Effector memory CD4-positive, alpha-beta T cell (primary cell): ENCODE measurements at places on chromosomes 7 and 10.

DNA sequence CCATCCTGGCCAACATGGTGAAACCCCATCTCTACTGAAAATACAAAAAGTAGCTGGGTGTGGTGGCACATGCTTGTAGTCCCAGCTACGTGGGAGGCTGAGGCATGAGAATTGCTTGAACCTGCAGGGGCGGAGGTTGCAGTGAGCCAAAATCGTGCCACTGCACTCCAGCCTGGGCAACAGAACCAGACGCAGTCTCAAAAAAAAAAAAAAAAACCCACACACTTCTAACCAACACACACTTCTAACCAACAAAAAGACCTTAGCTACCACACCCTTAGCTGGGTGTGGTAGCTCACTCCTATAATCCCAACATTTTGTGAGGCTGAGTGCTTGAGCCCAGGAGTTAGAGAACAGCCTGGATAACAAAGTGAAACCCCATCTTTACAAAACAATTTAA, 33.9 kb upstream of the SPOCK2 start:
- DNase-seq: no peak

GRCh38 chr7:85424298-85424697, 237.4 kb upstream of the SEMA3D start:
- no peak for DNase-seq

DNA sequence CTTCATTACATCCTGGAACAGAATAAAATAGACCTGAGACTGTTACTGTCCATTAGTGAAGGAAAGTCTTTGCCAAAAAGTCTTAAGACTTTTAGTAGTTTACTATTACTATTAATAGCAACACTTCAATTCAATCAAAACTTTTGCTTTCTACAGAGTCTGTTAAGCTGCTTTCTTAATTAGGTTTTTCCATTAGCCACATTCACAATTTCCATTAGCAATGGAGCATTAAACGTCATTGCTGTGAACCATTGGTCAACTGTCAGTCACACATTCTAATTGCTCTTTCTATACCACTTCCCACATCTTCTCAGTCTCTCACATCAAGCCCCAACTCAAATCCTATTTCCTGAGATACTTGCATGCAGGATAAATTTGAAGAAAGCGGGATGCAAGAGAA, 736.6 kb upstream of the SORCS1 start:
- DNase-seq: no peak

DNA sequence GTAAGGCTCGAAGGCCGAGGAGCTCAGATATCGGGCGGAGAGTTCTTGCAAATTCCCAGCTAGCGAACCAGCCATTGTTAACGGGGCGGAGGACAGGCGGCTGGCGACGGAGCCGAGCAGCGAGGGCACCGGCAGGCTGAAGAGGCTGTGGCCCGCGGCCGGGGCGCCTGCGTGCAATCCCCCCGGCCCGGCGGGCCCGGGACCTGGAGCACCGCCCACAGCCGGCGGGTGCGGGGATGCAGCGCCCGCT, 4.1 kb downstream of the VAX1 start:
- DNase-seq: no peak

GRCh38 chr7:135388616-135389015, 121.3 kb downstream of the CNOT4 start:
- DNase-seq: no peak

- no peak for DNase-seq
These were observed 245.6 kb upstream of the FZD8 start for GRCh38 chr10:35887685-35888084.

- DNase-seq: no peak
These were observed 40.3 kb downstream of the DAGLB start for GRCh38 chr7:6407434-6407833.

DNA sequence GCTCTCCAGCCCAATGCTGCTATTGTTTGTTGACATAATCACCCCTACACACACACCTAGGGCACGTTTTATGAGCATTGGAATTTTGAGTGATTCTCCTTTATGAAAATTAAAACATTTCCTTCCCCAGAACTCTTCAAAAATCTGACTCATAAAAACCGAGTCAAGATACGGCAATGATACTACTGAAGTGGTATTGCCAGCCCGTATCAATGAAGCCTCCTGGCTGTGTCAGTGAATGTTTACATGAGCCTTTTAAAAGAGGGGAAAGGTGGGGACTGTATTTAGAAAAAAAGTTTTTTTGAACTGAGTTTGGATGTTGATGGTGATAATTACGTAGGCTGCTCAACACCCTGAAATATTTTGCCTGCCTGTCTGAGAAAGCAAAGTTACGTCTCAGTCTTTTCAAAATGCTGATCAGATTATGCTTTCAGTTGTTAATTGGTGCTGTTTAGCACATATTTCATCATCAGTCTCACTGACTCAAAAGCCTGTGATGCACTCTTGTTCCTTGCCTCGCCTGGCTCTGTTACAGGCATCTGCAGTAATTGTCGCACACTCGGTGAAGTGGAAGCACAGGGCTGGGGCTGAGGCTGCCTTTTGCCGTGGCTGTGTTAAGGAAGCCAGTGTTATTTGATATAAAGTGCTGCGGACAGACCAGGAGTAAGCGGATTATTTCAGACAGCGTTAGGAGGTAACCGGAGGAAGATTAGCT, 157.4 kb upstream of the TCF7L2 start:
- DNase-seq: no peak

- no peak for DNase-seq
These were observed 94.0 kb downstream of the TWIST1 start for GRCh38 chr7:19023477-19023876.

GRCh38 chr10:113920114-113920513, 65.7 kb downstream of the NHLRC2 start:
- DNase-seq: no peak

DNA sequence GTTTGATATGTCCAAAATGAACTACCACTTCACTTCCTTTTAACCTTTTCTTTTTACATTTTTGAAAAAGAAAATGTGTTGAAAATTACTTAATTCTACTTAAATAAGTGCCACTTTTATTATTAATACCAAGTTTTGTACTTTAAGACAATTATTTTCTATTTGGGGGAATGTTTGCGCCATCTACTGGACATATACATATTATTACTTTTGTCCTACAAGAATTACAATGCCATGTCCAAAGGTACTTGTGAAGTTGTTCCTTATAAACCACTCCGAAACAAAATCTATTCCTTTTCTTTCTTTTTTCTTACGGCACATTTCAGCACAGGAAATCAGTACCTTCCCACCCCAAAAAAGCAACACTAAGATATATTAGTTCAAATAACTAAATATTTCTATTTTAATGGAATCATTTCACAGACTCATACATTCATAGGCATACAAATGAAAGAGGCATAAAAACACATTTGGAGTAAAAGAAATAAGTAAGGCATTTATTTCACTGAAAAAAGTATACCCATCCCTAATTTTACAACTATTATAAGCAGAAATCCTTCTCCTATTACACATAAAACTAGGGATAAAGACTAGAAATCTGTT, 169.9 kb downstream of the RNF133 start:
- DNase-seq: no peak

- no peak for DNase-seq
These were observed 46.6 kb downstream of the CLEC2L start for GRCh38 chr7:139570119-139570518.

GRCh38 chr10:124069341-124070264, 23.8 kb downstream of the CHST15 start:
- no peak for DNase-seq

- DNase-seq: no peak
These were observed 5.6 kb upstream of the TBX20 start for GRCh38 chr7:35259523-35259908.

DNA sequence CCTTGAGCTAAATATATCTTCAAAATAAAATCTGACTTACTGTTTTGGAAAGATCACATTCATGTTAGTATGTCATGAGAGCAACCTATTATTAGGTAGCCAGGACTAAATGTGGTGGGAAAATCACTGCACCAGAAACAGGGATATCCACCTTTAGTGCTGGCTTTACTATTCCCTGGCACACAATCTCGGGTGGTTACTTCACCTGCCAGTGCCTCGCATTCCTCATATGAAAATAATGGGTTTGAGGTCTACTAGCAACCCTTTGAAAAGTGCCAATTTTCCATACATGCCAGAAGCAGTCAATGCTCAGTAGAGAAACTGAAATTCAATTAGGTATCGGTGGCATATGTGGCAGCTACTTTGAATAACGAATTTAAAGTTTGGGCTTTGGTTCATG, 36.8 kb downstream of the PTN start:
- DNase-seq: no peak

DNA sequence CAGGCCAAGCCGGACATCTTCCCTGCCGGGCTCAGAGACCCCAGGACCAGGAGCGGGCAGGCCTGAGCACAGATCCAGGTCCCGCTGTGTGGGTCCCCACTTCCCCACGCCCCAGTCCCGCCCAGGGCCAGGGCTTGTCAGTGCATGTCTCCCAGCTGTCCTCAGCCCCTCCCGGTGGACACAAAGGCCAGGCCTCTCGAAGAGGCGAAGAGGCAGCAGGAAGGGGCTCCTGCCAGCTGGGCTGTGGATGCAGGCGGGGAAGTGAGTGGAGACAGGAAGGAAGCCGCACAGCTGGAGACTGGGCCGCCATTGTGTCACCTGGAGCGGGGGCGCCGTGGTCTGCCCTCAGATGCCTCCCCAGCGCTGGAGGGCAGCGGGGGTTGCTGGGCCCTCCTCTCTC, 4.8 kb downstream of the GRIFIN start:
- DNase-seq: no peak

GRCh38 chr10:17683541-17683940, 39.6 kb downstream of the STAM start:
- DNase-seq: no peak

DNA sequence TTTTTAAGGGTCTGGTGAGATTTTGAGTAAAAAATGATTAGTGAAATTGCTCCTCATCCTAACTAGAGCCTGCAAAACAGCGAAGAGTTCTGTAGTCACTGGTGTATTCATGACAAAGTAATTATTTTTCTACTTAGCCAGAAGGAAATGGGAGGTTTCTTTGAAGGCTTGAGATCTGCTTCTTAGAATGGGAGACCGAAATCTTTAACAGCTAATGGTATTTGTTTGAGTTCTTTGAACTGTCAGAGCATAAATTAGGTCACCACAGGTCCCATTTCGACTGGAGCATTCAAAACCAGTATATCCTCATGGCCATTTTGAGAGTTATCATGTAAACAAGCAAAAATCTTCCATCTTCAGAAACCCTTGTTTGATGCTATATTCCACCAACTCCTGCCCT, 77.1 kb upstream of the NME8 start:
- no peak for DNase-seq

DNA sequence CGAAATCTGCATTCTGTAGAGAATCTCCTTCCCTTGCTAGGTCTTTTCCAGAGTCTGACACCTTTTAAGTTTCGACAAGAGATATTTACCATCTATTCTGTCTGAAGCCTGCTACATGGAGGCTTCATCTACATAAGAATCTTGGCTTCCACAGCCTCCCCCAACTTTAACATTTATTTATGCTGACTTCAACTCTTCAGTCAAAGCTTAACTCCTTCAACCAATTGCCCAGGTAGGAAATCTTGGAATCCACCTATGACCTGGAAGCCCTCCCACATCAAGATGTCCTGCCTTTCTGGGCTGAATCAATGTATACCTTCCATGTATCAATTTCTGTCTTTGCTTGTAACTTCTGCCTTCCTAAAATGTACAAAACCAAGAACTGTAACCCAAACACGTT, 54.7 kb downstream of the MINPP1 start:
- DNase-seq: no peak

DNA sequence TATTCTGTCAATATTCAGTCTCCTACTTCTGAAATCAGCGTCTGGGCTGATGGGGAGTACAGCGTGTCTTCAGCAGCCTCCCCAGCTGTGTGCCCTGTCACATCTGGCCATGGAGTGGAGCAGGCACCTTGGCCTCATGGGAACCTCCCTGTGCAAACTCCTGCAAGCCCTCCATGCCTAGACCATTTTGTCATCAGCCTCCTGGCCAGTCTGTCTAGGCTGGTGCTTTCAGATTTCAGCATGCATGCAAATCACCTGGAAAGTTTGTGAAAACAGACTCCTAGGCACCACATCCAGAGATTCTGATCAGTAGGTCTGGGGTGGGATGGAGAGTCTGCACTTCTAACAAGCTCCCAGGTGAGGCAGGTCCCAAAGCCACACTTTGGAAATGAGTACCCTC, 26.2 kb upstream of the CCSER2 start:
- no peak for DNase-seq

DNA sequence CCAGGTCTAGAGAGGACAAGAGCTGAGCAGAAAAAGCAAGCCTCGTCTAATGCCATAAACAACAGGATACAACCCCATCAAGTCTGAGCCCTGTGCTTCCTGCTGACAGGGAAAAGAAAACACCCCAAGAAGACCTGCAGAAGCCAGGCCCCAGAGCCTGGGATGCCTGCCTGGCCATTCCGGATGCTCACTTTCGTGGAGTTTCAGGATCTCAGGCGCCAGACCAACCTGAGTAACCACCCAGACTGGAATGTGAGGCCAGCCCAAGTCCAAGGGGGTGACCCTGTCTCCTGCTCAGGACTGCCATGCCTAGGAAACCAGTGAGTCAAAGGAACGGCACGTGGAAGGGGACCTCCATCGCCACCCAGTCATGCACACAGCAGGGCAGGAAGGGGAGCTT, 74.3 kb downstream of the PLXNA4 start:
- no peak for DNase-seq

GRCh38 chr10:127228195-127228787, 31.9 kb upstream of the INSYN2A start:
- DNase-seq: no peak

GRCh38 chr10:86940677-86941076, 16.7 kb downstream of the MMRN2 start:
- no peak for DNase-seq

DNA sequence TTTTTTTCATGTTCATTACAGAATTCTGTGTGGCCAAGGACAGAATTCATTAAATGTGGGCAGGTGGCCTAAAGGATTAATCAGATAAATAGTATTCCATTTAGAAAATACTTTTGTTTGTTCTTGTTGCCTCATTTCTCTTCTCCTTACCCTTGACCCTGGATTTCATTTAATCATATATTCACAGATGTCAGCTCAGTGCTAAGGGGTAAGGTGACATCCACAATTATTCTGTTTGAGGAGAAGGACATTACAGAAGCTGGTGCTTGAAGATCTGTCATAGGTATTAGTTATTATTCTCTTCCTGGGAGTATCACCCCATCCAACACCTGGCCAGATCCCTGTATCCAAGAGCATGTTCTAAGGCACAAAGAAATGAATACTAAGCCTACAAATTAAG, 961.1 kb downstream of the XPNPEP1 start:
- no peak for DNase-seq

- DNase-seq: no peak
These were observed 23.0 kb upstream of the UMAD1 start for GRCh38 chr7:7617550-7617949.

DNA sequence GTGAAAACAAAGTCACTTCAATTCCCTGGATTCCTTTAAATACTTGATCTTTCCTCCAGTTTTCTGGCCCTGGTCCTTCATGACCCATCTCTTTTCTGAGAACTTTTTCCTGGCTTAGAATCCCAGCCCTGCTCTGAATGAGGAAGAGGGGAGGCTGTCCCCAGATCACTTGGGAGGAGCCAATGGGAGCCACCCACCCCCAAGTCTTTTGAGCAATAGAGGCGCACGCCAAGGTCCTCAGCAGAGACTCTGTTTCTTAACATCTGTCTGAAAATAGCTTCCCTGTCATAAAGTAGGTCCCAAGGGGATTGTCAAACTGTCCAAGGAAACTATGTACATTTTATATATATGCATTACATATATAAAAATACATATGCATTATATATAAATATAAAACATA, 126.8 kb downstream of the ADRA2A start:
- no peak for DNase-seq

- DNase-seq: no peak
These were observed 187.2 kb downstream of the FGFR2 start for GRCh38 chr10:121411004-121411403.
